ENCODE measurements at places on chromosomes 2 and 18. TPM values are rescaled to one million over a fixed set of nuclear protein-coding genes. Genes with fewer than 3 reads are reported as not detected.

GRCh38 chr18:49073437-49073836 is 122.7 kb upstream of the SMAD7 start:
- no peak for DNase-seq
- no peaks in the 10 kb centered on the region for H3K27me3 ChIP-seq
- H3K36me3 ChIP-seq = no peaks in the 10 kb centered on the region
- H3K4me1 ChIP-seq = peaks cover 2% of the 10 kb centered on the region

UBXN4 gene
- total RNA-seq = 105 TPM

- no peak overlapping the region for H3K27ac ChIP-seq
- H3K27me3 ChIP-seq = peaks cover 41% of the 10 kb centered on the region
- H3K36me3 ChIP-seq = no peaks in the 10 kb centered on the region
- no peak for DNase-seq
These were observed 1.8 kb downstream of the DYSF start for GRCh38 chr2:71455011-71455740.

NMUR1 gene
- not detected for total RNA-seq

DNA sequence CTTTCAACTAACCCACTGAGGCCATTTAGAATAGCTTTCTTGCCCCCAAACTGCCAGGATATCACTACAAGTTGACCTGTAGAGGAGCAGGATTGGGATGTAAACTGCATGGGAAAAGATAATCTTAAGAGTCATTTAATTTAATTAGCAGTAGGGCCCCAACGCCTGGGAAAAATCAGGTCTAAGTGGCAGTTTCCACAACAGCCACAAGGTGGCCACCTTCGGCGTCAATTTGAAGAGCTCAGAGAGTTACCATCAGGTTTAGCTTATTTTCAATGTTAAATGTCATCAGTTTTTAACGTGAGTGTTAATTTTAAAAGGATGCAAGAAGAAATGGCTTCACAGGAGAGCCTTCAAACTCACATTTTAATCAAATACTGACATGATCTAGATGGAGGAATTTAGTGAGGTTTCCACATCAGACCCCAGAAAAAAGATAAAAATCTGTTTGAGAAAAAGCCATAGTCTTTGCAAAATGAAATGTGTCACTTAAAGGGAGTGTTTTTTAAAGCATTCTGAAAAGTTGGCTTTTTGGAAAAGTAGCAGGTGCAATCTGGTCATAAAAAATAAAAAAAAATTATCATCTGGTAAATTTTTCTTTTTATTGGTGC is 77.3 kb upstream of the UPP2 start:
- peaks cover 7% of the 10 kb centered on the region for H3K4me1 ChIP-seq
- H3K27me3 ChIP-seq = no peaks in the 10 kb centered on the region
- H3K36me3 ChIP-seq = no peaks in the 10 kb centered on the region
- no peak overlapping the region for H3K4me3 ChIP-seq
- DNase-seq = peak; percentile 76

CCNYL1 gene
- 2.5 TPM for total RNA-seq

DNA sequence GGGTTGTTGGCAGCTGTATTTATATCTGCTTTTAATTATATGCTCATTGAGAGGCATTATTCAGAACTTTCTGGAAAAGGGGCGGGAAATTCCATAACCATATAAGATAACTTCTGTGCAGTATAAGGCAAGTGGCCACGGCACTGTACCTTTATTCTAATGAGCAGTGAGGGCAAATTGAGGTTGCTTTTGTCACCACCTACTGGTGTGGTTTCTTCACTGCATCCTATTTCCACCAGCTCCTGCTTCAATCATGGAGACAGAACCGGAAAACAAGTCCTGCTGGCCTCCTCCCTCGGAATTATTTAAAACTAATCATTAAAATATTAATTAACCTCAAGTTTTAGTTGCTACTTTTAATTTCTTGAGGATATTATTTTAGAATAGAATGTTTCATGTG is 759.4 kb downstream of the CBLN2 start:
- DNase-seq = peak; percentile 26
- no peaks in the 10 kb centered on the region for H3K36me3 ChIP-seq
- no peaks in the 10 kb centered on the region for H3K27me3 ChIP-seq
- H3K4me1 ChIP-seq = no peaks in the 10 kb centered on the region
- H3K27ac ChIP-seq = no peak overlapping the region
- H3K4me3 ChIP-seq = no peak overlapping the region

DNA sequence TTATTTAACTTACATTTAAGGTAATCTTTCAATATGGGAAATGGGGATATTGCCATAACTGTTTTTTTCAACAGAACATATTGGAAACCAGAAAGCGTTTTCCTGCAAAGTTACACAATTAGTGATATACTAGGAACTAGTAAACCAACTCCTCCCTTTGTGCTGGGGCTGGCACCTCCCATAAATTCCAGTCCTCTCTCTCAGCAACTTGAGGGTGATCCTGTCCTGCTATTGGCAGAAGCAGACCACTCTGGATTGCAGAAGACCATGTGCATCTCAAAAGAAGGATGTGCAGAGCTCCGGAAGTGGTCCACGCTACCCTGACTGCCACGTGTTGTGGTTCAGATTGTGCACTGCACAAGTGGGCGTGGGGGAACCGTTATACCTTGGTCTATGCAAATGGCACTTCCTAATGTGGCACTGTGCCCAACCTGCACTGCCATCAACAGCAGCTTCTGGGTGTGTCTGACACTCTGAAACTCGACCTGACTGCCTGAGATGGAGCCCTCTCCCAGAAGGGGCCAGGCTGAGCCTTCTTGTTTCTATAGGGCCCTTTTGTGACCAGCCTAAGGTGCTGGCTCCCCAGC is 219.2 kb downstream of the ZNF516 start:
- DNase-seq = no peak
- H3K27me3 ChIP-seq = no peaks in the 10 kb centered on the region
- H3K4me3 ChIP-seq = no peak overlapping the region

- peaks cover 77% of the 10 kb centered on the region for H3K4me1 ChIP-seq
- DNase-seq = no peak
- no peaks in the 10 kb centered on the region for H3K27me3 ChIP-seq
- no peak overlapping the region for H3K4me3 ChIP-seq
- no peaks in the 10 kb centered on the region for H3K36me3 ChIP-seq
These were observed 29.3 kb downstream of the PELI1 start for GRCh38 chr2:64114912-64115277.

GULP1 gene
- total RNA-seq = not detected

DNA sequence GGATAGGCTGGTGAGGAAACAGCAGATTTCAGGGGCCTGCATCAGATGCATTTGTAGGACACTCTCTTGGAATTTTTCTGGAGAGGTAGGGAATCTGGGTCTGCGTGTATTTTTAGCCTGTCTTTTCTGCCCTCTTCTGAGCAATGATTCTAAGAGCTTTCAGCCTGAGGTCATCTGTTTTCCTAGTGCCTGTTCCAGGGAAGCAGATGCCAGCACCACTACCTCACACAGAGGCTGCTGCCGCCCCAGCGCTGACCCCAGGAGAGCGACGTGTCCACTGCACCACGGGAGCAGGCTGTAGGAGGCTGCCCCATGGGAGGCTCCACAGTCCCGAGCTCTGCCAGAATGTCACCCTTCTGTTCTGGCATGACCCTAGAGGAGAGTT is 316.5 kb downstream of the CYP26B1 start:
- no peak for DNase-seq
- H3K27ac ChIP-seq = no peak overlapping the region
- no peaks in the 10 kb centered on the region for H3K36me3 ChIP-seq

Measured in activated naive CD4-positive, alpha-beta T cell treated with anti-CD3 and anti-CD28 coated beads for 36 hours (primary cell).